ENCODE measurements at places on chromosomes 12 and 14.
A peak's percentile ranks its signal among the peaks of the same experiment; 100 is the strongest.

DNA sequence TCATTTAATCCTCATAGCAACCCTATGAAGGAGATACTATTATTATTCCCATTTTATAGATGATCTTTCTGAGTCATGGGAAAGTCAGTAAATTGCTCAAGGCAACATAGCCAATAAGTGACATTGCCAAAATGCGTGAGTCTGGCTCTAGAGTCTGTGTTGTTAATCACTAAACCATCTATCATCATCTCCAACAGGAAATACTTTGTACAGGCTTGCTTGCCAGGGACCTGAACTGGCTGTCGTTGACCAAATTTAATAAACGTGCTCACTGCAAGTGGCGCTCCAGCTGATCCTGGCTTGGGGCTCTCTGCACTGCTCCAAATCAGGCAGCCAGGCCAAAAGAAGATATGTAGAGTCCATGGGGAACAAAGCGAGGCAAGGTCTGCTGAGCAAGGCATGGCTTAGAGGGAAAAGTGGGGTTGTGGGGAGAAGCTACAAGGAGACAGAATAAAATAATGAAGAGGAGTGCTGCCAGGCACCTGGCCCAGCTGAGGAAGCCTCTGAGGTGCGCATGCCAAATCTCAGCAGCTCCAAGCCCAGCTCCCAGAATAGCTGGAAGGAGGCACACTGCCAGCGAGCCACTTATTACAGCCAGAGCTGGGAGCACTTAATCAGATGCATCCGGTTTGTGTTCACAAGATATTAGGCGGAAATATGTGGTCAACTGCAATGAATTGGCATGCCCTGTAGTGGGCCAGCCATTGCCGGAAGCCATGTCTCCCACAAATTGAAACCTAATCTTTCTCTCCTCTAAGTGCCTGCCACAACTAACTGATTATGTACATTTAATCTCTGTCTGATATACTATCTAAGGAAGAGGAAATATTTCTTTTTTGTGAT is 43.3 kb upstream of the PTPRO start:
- no peak for DNase-seq

DNA sequence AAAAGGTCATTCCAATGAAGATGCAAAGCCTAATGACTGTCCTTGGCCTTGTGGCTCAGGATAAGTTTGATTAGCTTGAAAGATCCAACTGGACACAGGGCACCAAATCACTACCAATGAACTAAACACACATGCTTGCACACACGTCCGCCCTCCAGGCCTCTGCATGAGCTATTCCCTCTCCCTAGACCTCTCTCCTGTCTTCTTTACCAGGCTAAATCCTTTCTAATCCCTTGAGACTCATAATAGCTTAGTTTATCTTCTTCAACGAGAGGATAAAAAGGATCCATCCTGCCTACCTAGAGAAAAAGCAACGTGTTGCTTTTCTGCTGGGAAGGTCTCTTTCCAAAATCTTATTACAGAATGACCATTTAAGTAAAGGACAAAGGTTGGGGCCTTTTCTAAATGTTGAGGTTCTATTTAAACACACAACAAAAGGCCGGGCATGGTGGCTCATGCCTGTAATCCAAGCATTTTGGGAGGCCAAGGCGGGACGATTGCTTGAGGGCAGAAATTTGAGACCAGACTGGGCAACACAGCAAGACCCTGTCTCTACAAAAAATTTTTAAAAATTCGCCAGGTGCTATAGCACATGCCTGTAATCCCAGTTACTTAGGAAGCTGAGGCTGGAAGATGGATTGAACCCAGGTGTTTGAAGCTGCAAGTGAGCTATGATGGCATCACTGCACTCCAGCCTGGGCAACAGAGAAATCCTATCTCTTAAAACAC is 22.4 kb downstream of the PXN start:
- DNase-seq = peak; percentile 66

- DNase-seq = no peak
These were observed 57.0 kb upstream of the FKBP4 start for GRCh38 chr12:2737656-2738241.

DNA sequence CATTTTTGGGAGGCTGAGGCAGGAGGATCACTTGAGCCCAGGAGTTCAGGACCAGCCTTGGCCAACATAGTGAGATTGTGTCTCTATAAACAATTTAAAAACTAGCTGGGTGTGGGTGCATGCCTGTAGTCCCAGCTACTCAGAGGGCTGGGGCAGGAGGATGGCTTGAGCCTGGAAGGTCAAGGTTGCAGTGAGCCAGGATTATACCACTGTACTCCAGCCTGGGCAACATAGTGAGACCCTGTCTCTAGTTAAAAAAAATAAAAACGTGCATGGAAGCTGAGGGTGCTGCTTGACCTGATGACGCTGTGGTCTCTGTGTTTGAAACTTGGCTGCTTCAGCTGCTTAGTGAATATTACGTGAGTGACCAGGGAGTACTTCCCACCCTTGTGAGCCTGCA is 89.7 kb downstream of the PPP2R5C start:
- no peak for DNase-seq

GRCh38 chr12:118345355-118345754 is 27.4 kb downstream of the TAOK3 start:
- no peak for DNase-seq

GRCh38 chr12:90991952-90992465 is 12.8 kb downstream of the EPYC start:
- DNase-seq = no peak

- DNase-seq = no peak
These were observed 51.9 kb downstream of the TESPA1 start for GRCh38 chr12:54932691-54933090.

GRCh38 chr12:109099431-109100020 is 2.1 kb downstream of the UNG start:
- no peak for DNase-seq

GRCh38 chr12:51388069-51388799 is 3.0 kb downstream of the GALNT6 start:
- DNase-seq = no peak

DNA sequence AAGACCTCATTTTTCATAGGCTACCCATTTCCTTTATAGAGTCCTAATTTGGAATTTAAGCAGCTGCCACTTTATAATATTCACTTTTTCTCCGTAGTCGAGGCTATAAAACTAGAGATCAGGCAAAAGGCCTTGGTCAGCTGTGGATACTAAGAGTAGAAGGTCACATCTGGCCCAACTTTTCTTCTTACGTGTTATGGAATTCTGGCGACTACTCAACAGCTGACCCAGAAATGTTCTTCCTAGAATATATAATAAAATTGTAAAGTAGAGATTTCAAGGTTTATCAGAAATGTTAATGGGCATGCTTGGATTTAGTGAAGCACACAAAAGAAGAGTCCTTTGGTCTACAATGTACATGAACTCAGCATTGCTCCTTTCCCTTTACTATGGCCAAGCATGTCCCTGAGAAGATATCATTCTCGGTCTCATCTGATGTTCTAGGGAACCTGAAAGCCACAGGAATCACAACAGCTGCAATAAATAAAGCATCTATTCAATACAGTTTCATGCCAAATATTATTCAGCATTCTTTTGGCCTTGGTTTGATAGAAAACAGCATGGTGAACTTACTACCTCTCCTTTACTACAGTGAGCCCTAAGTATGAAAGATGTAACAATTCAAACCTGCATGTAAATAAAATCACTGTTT is 261.4 kb upstream of the NPAS3 start:
- no peak for DNase-seq

GRCh38 chr12:21221778-21222177 is 90.8 kb downstream of the SLCO1B1 start:
- DNase-seq = no peak

DNA sequence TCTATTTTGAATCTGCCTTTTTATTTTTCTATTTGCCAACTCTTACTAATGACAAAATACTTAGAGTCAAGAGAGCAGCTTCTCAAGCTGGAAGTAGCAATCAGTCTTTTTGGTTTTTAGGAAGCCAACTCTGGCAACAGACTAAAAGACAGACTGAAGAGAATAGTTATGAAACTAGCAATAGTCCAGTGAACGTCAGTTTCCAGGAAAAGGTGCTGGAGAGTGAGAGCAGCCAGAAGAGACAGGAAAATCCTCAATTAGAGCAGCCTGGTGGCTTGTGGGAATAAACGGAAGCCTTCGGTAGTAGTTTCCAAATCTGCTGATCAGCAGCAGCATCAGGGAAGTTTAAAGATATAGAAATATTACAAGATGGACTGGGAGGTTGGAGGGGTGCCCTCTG is 27.1 kb downstream of the ATG14 start:
- DNase-seq = no peak

DNA sequence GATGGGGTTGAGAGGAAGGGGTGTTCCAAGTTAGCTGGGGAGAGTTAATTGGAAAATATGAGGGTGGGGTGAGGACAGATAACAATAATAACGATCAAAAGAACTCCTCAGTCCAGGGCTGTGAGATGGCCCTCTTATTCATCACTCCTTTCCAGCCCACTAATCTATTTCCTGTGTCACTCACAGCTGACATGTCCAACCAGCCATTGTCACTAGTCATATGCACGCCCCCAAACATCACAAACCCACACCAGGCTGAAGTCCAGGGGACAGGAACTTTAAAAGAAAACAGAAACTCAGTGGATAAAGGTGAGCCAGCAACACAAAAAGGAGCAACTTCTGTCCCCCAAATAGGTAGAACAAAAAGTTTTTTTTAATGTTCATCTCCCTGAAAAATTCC is 911 bp downstream of the CALCOCO1 start:
- no peak for DNase-seq

Measured in D721Med (cell line).